Left ventricle myocardium inferior (tissue), 1 donor: ENCODE measurements at places on chromosomes 5 and 9. TPM values are rescaled to one million over a fixed set of nuclear protein-coding genes. Genes with fewer than 3 reads are reported as not detected.

- H3K27me3 ChIP-seq, result no peaks in the 10 kb centered on the region
- no peak overlapping the region for H3K4me3 ChIP-seq
- H3K36me3 ChIP-seq, result peaks cover 54% of the 10 kb centered on the region
- H3K4me1 ChIP-seq, result peaks cover 70% of the 10 kb centered on the region
- H3K27ac ChIP-seq, result peak overlapping the region; percentile 65
- DNase-seq, result no peak
These were observed 26.9 kb upstream of the LTC4S start for GRCh38 chr5:179766726-179767455.

DNA sequence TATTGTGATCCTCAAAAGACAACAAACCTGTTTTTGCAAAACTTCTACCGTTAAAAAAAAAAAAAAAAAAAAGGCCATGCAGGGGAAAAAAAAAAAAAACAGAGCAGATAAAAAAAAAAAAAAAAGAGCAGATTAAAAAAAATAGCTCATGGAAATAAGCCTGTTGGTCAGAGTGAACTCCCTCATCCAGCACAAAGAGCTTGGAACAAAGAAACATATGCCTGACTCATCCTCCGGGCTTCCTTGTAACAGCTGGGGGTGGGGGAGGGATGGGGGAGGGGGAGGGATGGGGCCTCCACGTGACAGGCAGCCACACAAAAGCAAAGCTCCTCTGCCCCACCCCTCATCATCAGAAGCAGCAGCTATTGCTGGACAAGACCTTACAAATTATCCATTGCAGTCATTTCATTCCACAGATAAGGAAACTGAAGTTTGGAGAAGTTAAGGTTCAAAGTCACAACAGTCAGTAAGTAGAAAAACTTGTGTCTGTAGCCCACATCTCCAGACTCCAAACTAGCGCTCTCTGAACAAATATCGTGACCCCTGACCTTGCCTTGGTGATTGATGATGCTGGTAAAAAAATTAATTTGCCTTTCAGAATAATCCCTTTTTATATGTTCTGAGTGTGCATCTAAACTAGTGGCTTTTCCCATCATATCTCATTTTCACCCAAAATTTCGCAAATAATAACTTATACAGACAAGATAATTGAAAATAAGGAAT, 38.9 kb downstream of the SLC35D2 start:
- H3K36me3 ChIP-seq, result peaks cover 33% of the 10 kb centered on the region
- H3K27me3 ChIP-seq, result no peaks in the 10 kb centered on the region
- no peak overlapping the region for H3K4me3 ChIP-seq
- peaks cover 27% of the 10 kb centered on the region for H3K4me1 ChIP-seq

GRCh38 chr5:77232574-77233358, 22.3 kb downstream of the PDE8B start:
- no peak for DNase-seq
- no peak overlapping the region for H3K4me3 ChIP-seq
- no peaks in the 10 kb centered on the region for H3K36me3 ChIP-seq
- H3K4me1 ChIP-seq, result no peaks in the 10 kb centered on the region

Gene SLC6A19
- not detected for total RNA-seq

Gene RPL7A
- 859 TPM for total RNA-seq

Gene KIAA0825
- 2.2 TPM for total RNA-seq
